ENCODE measurements at places on chromosomes 2 and 18. TPM values are rescaled to one million over a fixed set of nuclear protein-coding genes. Genes with fewer than 3 reads are reported as not detected.

The CRYBA2 gene
- total RNA-seq = not detected

The MAP3K20 gene
- total RNA-seq = 138 TPM

The MALT1 gene
- 85.7 TPM for total RNA-seq

The RGPD8 gene
- 29.9 TPM for total RNA-seq

The ZNF804A gene
- not detected for total RNA-seq

The RTP5 gene
- total RNA-seq = not detected

The GBX2 gene
- 0.55 TPM for total RNA-seq

The RNF125 gene
- 9.9 TPM for total RNA-seq

The SLC9A2 gene
- 79.9 TPM for total RNA-seq

The RRM2 gene
- 30.3 TPM for total RNA-seq

The SNTG2 gene
- total RNA-seq = 5.8 TPM

The MARCHF4 gene
- total RNA-seq = not detected

The MBP gene
- total RNA-seq = 36.2 TPM

The GYPC gene
- 38.6 TPM for total RNA-seq

The SERPINB13 gene
- total RNA-seq = not detected

The TET3 gene
- total RNA-seq = 22.3 TPM

The DSG4 gene
- 0.55 TPM for total RNA-seq

The BCS1L gene
- total RNA-seq = 2.3 TPM

The GKN1 gene
- total RNA-seq = 380 TPM

The KIF3C gene
- 2.7 TPM for total RNA-seq

The TMEM163 gene
- 13.4 TPM for total RNA-seq

Data from stomach (tissue), 19 donors.